ENCODE measurements at places on chromosomes 11 and 22.
A peak's percentile ranks its signal among the peaks of the same experiment; 100 is the strongest.

DNA sequence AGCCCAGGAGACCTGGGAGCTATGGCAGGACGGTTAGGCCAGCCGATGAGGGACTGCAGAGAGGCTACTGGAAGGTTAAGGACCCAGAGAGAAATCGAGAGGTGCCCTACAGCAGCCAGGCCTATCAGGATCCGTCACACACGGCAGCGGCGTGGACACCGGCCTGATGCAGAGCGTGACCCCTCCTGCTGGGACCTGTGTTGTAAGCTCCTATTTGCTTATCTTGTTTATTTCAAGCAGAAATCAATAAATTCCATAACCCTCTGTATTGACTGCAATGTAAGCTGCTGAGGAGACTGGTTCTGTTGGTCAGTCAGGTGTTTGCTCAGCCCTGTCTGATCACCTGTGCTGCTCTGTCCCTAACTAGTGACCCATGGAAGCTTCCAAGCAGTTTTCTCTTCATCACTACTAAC is 39.9 kb downstream of the PPP2R1B start:
- DNase-seq, result no peak

- DNase-seq, result no peak
These were observed 9.9 kb downstream of the PCSK7 start for GRCh38 chr11:117221775-117222517.

DNA sequence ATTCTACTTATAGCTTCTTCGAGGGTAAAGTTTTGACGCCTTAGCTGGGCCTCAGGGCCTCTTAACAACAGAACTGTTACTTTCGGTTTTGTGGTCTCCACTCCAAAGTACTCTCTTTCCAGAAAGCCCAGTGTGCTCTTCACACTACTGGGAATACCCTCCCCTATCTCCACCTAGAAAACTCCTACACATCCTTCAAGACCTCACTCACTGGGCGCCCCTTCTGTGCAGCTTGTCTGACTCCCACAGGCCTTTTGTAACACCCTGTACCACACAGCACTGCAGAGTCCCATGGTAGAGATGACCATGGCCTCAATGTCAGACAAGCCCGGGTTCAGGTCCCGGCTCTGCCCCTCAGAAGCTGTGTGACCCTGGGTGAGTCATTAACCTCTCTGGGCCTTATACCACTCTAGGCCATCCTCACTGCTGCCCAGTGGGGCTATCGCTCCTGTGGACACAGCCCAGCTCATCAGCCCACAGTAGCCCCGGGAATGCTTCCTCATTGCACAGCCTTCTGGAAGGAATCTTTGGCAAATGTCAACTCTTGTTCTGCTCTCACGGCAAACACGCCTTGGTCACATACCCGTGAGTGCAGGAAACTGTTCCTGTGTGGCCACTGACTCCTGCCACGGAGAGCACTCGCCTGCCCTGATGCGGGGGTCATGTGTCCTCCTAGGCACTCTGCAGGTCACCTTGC is 51.4 kb downstream of the SHISAL1 start:
- no peak for DNase-seq

- DNase-seq, result no peak
These were observed 73.5 kb upstream of the WNT7B start for GRCh38 chr22:46050451-46050845.

- no peak for DNase-seq
These were observed 2.0 kb upstream of the NRXN2 start for GRCh38 chr11:64724863-64725532.

- no peak for DNase-seq
These were observed 455.1 kb upstream of the B3GAT1 start for GRCh38 chr11:134866981-134867675.

DNA sequence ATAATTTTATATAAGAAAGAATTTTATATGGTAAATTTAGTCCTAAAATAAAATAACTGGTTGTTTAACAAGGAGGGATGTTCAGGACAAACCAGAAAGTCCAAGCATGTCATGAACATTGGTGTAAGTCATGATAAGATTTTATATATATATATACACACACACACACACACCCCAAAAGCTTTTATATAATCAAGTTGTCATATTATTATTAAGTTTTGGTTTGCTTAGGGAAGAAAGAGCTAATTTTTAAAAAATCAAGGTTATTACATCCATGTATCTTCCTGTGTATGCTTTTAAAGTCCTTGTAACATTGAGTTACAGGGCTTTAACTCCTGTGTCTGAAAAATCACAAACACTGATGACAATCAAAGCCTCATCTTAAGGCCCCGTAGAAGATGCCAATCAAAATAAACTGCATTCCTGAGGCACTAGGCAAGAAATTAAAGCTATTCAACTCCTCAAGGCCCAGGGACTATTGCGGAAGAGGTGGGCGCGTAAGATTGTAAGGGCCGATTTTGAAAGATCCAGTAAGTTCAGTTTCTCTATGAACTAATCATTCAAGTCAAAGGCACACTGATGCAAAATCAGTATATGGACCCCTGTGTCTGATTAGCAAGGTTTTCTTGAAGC is 16.8 kb downstream of the APOL6 start:
- no peak for DNase-seq

DNA sequence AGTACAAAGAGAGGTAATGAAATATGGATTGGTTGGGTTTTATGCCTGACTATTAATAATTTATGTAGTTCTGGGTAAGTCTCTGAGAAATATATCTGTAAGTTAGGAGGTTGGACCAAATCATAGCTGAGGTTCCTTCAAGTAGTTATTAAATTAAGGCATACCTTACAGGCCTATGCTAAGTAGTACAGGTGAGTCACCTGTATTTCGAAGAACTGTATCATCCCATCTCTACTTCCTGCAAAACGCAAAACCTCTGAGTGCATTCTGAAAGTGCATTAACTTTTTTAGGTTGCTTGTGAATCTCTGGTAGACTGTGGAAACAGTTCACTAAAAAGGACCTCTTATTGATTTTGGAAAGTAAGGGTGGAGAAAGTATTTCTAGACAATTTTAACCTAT is 37.1 kb downstream of the APOL5 start:
- no peak for DNase-seq

- DNase-seq, result peak; percentile 12
These were observed 734 bp downstream of the SNU13 start for GRCh38 chr22:41687901-41688364.

- no peak for DNase-seq
These were observed 16.0 kb upstream of the BDNF start for GRCh38 chr11:27716216-27716615.

DNA sequence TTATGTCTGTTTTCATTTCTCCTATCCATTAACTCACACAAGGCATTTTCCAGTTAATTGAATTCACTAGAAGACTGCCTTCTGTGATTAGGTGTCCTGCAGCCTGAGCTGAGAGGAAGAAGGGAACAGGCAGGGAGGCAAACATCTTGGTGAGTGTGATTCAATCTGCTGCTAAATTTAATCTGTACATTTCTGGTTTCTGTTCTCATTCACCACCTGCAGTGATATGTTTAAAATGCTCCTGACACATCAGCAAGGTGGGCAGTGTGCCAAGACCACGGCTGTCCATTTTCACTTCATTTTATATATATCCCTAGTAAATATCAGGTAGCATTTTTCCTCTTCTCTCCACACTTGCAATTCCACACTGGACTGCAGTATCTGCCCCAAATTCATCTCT is 416.5 kb downstream of the TMEM135 start:
- DNase-seq, result no peak

- DNase-seq, result no peak
These were observed 27.6 kb upstream of the APLP2 start for GRCh38 chr11:130042093-130042591.

GRCh38 chr11:119316729-119317591 is at the start of gene MCAM:
Gene MCAM (minus strand): TSS chr11:119317130. CDS start chr11:119317101, 29 bp downstream.
- no peak for DNase-seq

- DNase-seq, result no peak
These were observed 38.7 kb upstream of the ATXN10 start for GRCh38 chr22:45632791-45633515.

GRCh38 chr11:134097166-134097565 is 28.3 kb downstream of the JAM3 start:
- no peak for DNase-seq

- no peak for DNase-seq
These were observed 9.8 kb downstream of the SLC22A6 start for GRCh38 chr11:62974848-62975522.

GRCh38 chr11:89235083-89235482 is 57.4 kb downstream of the TYR start:
- no peak for DNase-seq

DNA sequence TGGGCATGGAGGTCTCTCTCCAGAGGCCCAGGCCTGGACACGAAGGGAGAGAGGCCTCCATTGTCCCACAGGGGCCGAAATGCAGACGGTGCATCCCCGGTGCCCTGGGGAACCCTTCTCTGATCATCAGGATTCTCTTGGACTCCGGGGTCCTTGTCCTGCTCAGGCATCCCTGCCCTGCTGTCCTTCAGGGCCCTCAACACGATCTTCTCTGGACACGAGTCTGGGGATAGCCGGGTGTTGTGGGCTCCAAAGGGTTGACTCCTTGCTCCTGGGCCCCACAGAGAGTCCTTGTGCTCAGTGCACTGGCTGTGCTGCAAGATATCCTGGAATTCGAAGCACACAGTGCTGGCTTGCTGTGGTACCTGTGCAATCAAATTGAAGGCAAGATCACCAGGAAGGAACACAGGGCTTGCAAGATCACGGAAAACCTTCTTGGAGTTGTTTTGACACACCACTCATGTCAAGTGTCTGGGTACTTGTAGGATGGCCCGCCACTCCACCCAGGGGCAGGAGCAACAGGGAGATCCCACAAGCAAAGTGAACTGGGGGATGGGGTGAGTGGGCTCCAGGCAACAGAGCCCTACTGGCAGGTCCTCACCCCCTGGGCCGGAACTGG is 61.3 kb upstream of the PRODH start:
- no peak for DNase-seq

DNA sequence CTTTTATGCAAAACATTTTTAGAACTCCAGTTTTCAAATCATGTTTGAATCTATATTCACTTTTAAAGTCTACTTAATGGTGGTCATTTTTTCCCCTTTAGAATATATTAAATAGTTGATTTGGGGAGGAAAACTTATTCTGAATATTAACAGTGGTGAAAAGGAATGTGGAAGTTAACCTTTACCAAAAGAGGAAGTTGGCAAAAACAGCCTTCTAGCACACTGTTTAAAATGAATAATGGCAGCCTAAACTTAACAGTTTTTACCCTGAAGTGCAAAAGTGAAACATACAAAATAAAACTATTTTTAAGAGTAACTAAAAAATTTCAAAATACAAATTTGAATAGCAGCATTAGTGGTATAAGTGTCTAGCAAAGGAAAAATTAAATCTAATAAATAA is 86.4 kb downstream of the GRK3 start:
- DNase-seq, result no peak

DNA sequence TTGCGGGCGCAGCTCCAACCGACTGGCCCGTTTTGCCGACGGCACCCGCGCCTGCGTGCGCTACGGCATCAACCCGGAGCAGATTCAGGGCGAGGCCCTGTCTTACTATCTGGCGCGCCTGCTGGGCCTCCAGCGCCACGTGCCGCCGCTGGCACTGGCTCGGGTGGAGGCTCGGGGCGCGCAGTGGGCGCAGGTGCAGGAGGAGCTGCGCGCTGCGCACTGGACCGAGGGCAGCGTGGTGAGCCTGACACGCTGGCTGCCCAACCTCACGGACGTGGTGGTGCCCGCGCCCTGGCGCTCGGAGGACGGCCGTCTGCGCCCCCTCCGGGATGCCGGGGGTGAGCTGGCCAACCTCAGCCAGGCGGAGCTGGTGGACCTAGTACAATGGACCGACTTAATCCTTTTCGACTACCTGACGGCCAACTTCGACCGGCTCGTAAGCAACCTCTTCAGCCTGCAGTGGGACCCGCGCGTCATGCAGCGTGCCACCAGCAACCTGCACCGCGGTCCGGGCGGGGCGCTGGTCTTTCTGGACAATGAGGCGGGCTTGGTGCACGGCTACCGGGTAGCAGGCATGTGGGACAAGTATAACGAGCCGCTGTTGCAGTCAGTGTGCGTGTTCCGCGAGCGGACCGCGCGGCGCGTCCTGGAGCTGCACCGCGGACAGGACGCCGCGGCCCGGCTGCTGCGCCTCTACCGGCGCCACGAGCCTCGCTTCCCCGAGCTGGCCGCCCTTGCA is 1.0 kb downstream of the FJX1 start:
- no peak for DNase-seq

DNA sequence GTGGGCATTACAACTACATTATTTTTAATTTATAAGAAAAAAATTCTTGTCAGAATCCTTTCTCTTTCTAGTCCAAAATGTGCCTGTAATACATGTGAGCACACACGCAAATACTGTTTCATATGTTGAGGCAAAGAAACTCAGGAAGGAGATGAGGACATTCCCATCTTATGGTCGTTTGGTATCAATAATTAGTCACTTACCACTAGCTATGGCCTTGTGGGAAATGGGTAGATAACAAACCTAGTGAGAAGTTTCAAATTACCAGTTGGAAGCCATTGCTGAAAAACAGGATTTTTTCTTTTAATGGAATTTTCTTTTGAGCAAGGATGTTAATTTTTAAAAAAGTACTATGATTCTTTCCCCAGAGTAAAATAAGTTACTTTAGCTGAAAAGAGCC is 25.7 kb downstream of the AMOTL1 start:
- no peak for DNase-seq

DNA sequence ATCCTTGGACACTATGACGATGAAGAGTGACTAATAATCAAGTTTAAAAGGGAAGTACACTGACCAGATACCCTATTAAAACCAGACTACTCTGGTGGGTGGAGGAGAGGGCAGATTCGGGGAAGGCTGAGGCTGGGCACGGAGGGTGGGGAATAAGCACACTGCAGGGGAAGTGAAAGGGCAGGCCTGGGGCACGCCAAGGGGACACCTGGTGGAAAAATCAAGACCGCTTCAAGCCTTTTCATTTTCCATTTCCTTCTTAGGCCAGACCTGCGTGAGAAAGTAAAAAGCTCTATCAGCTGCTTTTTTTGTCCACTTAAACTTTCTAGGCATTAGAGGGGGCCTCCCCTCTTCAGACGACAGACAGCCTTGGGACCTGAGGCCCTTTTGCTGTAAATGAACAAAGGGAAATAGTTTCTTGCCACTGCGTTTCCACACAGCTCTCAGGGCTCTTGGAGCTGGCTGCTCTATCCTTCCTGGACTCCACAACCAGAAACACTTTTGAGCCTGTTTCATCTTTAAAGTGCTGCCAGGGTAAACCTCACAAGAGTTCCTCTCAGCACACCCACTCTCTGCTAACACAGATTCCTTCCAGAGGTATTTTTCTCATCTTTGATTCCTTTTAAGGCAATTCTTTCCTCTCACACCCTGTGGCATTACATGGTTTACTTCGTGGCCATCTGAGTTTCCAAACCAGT is 25.0 kb upstream of the SERPIND1 start:
- DNase-seq, result peak; percentile 1

- DNase-seq, result no peak
These were observed 47.6 kb upstream of the VPREB1 start for GRCh38 chr22:22196833-22197477.

Measured in CD4-positive, alpha-beta T cell treated with Interleukin-21 for 1 hour (primary cell).